ENCODE measurements at places on chromosomes 1 and 21.

DNA sequence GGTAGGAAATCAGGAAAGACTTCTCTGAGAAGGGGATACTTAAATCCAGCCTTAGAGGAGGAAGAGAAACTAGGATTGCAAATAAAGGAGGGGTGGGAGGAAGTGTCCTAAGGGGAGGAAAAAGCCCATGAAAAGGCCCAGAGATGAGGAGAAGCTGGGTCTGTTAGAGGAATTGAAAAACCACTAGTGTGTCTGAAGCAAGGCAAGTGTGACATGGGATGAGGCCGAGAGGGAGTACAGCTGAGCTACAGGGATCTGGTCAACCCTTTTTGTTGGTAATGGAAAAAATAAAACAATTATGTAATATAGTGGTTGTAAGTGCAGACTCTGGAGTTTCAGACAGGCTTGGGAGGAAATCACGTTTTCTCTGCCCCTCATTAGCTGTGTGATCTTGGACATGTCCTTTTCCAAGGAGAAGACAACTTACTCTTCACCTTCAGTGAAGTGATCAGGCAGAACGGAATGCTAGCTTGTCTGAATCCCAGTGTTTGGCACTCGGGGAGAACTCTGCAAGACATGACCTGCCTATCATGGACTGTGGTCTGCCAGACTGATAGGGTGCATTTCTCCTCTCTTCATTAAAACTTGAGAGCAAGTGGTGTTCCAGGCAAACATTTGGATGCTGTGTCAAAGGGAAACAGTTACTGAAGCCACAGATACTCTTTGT is 7.4 kb upstream of the S100A10 start:
- no peak for DNase-seq
- no peaks in the 10 kb centered on the region for H3K36me3 ChIP-seq
- H3K27me3 ChIP-seq, result no peaks in the 10 kb centered on the region

- H3K36me3 ChIP-seq, result no peaks in the 10 kb centered on the region
- H3K4me1 ChIP-seq, result peaks cover 19% of the 10 kb centered on the region
- no peak overlapping the region for H3K4me3 ChIP-seq
- no peak overlapping the region for H3K27ac ChIP-seq
These were observed 72.5 kb upstream of the GOLT1A start for GRCh38 chr1:204286315-204286714.

DNA sequence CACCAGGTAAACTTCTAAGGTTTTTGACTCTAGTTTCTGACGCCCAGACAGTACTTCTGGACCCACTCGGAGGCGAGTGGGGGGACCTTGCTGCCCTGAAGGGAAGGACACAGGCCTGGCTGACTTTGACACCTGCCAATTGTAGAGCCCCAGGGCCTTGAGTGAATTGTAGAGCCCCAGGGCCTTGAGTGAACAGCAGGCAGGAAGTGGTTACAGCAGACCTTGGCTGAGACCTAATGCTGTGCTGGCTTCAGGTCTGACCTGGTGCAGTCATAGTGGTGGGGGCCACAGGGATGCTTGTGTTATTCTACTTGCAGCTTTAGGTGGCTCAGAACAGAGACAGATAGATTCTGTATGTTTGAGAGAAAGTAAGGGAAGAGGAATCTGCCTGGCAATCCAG is 344.3 kb downstream of the DUSP10 start:
- no peaks in the 10 kb centered on the region for H3K36me3 ChIP-seq
- H3K27me3 ChIP-seq, result no peaks in the 10 kb centered on the region
- 0 out of 2 replicates have a peak, but pooled peaks cover 2% of the 10 kb centered on the region for H3K4me1 ChIP-seq
- DNase-seq, result no peak
- H3K4me3 ChIP-seq, result no peak overlapping the region
- H3K27ac ChIP-seq, result no peak overlapping the region

- no peak overlapping the region for H3K4me3 ChIP-seq
- H3K36me3 ChIP-seq, result no peaks in the 10 kb centered on the region
- H3K4me1 ChIP-seq, result peaks cover 5% of the 10 kb centered on the region
- no peak for DNase-seq
These were observed 114.7 kb upstream of the WNT4 start for GRCh38 chr1:22257290-22258275.

DNA sequence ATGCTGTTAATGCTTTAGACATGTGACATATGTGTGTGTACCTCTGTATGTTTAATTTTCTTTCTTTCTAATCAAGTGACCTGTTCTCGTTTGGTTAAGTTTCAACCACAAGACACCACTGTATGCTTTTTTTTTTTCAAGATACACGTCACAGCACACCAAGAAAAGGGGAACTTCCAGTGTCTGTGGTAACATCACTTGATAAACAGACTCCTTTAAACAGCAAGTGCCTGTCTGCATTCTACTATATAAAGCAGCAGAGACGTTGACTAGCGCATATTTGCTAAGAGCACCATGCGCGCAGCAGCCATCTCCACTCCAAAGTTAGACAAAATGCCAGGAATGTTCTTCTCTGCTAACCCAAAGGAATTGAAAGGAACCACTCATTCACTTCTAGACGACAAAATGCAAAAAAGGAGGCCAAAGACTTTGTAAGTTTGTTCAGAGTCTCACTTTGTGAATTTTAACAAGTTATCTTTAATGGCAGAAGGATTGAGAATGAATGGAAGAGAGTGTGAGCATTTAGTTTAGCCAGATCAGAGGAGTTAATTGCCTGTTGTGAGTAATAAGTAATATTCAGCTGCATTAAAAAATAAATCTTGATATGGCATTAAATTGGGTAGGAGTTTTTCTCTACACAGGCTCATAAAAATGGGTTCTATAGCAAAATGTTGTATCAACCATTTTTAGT is at the start of gene RGS1:
Gene RGS1 (plus strand): TSS at position 275 of the 691 bp plus-strand sequence. CDS start 20 bp downstream, at position 295.
- no peaks in the 10 kb centered on the region for H3K36me3 ChIP-seq
- no peak within 1 kb of the TSS for H3K27ac ChIP-seq
- H3K27me3 ChIP-seq, result no peaks in the 10 kb centered on the region

GRCh38 chr1:56028244-56028643 is 551.1 kb downstream of the PLPP3 start:
- no peak for DNase-seq
- H3K4me3 ChIP-seq, result no peak overlapping the region
- no peaks in the 10 kb centered on the region for H3K4me1 ChIP-seq

GRCh38 chr1:111605576-111605975 is 14.0 kb upstream of the RAP1A start:
- no peaks in the 10 kb centered on the region for H3K27me3 ChIP-seq
- DNase-seq, result no peak
- no peaks in the 10 kb centered on the region for H3K4me1 ChIP-seq
- H3K27ac ChIP-seq, result no peak overlapping the region
- no peaks in the 10 kb centered on the region for H3K36me3 ChIP-seq

DNA sequence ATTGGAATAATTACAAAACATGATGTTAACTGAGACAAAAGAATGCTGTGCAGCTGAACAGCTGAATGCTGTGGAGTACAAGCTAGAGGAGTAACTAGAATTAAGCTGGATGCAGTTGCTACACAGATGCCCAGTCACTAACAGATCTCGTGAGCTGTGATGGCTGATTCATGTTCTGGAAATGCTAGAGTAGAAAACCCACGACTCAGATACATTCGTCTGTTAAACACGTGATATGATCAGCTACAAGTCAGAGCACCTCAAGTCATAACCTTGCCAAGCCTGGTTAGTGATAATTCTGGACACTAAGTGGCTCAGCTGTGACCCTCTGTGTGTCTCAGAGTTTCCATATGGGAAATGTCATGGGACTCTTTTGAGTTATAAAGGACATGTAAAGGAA is 89.7 kb upstream of the ESRRG start:
- no peak for DNase-seq
- no peak overlapping the region for H3K4me3 ChIP-seq
- no peak overlapping the region for H3K27ac ChIP-seq
- H3K4me1 ChIP-seq, result 0 out of 2 replicates have a peak, but pooled peaks cover 2% of the 10 kb centered on the region
- H3K36me3 ChIP-seq, result no peaks in the 10 kb centered on the region
- H3K27me3 ChIP-seq, result no peaks in the 10 kb centered on the region

- H3K4me3 ChIP-seq, result no peak overlapping the region
- H3K27me3 ChIP-seq, result no peaks in the 10 kb centered on the region
- H3K4me1 ChIP-seq, result peaks cover 2% of the 10 kb centered on the region
- no peak overlapping the region for H3K27ac ChIP-seq
These were observed 21.5 kb upstream of the GPR37L1 start for GRCh38 chr1:202101184-202101583.

- DNase-seq, result no peak
- H3K27me3 ChIP-seq, result peaks cover 14% of the 10 kb centered on the region
- H3K4me1 ChIP-seq, result peaks cover 9% of the 10 kb centered on the region
- H3K27ac ChIP-seq, result no peak overlapping the region
- H3K4me3 ChIP-seq, result peak overlapping the region; percentile 28
- H3K36me3 ChIP-seq, result no peaks in the 10 kb centered on the region
These were observed 26.5 kb downstream of the ACTA1 start for GRCh38 chr1:229407206-229408026.

- peaks cover 5% of the 10 kb centered on the region for H3K4me1 ChIP-seq
- no peak overlapping the region for H3K27ac ChIP-seq
- no peak for DNase-seq
These were observed 8.5 kb upstream of the PINK1 start for GRCh38 chr1:20624709-20625108.

DNA sequence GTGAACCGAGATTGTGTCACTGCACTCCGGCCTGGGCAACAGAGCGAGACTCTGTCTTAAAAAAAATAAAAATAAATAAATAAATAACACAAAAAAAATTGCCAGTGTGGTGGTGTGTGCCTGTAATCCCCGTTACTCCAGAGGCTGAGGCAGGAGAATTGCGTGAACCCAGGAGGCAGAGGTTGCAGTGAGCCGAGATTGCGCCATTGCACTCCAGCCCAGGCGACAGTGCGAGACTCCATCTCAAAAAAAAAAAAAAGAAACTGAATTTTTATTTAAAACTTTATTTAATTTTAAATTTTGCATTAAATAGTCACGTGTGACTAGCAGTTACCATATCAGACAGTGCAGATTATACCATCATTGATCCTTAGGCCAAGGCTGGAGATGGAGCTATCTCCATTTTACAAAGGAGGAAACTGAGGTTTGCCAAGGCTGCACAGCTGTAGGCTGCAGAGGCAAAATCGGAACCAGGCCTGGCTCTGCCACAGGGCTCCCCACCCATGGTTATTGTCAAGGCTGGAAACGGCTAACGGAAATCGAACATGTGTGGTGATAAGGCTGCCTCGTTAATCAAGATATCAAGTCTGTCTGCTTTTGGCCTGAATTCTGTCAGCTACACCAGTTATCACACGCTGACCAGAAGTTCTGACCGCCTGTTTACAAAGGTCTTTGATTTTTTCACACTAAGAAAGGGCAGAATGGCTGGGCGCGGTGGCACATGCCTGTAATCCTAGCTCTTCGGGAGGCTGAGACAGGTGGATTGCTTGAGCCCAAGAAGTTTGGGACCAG is 20.5 kb downstream of the HSPG2 start:
- peaks cover 8% of the 10 kb centered on the region for H3K4me1 ChIP-seq
- H3K27me3 ChIP-seq, result no peaks in the 10 kb centered on the region
- no peak overlapping the region for H3K27ac ChIP-seq
- no peak for DNase-seq
- no peaks in the 10 kb centered on the region for H3K36me3 ChIP-seq

DNA sequence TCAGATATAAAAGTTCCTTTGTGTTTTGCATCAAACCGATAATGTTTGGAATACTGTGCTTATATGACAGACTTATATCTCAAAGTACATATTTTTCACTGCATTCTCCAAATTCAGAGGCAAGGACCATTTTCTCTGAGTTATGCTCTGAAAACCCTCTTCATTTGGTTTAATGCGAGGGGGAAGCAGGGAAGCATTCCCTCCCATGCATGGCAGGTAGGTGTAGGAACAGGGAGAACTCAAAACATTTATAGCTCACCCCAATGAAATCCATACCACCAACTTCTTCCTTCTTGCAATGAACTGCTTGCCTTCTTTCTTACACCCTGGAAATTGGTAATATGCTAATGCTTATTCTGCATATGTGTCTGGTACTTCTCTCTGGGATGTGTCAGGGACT is 10.7 kb upstream of the ERICH3 start:
- DNase-seq, result no peak
- no peak overlapping the region for H3K27ac ChIP-seq
- no peaks in the 10 kb centered on the region for H3K4me1 ChIP-seq
- no peaks in the 10 kb centered on the region for H3K36me3 ChIP-seq
- H3K4me3 ChIP-seq, result no peak overlapping the region

DNA sequence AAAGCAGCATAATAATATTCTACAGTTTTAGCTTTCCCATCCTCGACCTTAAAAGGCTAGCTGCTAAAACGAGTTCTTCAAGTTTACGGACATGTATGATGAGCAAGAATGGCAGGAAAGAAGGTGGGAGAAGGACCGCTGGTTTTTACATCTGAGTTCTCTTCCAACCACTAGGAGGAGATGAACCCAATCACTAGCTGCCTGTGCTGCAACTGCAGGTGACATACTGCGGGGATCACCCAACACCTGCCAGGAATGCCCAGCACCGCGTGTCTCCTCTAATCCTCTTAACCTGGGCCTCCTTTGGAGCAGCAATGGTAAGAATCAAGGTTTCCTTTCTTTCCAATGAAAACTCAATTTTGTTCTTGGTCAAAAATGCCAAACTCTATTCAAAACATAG is 23.5 kb downstream of the TOR3A start:
- no peak for DNase-seq
- H3K4me1 ChIP-seq, result no peaks in the 10 kb centered on the region
- no peaks in the 10 kb centered on the region for H3K27me3 ChIP-seq
- H3K36me3 ChIP-seq, result peaks cover 16% of the 10 kb centered on the region

- H3K4me1 ChIP-seq, result 0 out of 2 replicates have a peak, but pooled peaks cover 1% of the 10 kb centered on the region
- no peak overlapping the region for H3K27ac ChIP-seq
- no peaks in the 10 kb centered on the region for H3K36me3 ChIP-seq
- no peak for DNase-seq
- H3K27me3 ChIP-seq, result no peaks in the 10 kb centered on the region
- no peak overlapping the region for H3K4me3 ChIP-seq
These were observed 70.1 kb upstream of the EDEM3 start for GRCh38 chr1:184824691-184825323.

DNA sequence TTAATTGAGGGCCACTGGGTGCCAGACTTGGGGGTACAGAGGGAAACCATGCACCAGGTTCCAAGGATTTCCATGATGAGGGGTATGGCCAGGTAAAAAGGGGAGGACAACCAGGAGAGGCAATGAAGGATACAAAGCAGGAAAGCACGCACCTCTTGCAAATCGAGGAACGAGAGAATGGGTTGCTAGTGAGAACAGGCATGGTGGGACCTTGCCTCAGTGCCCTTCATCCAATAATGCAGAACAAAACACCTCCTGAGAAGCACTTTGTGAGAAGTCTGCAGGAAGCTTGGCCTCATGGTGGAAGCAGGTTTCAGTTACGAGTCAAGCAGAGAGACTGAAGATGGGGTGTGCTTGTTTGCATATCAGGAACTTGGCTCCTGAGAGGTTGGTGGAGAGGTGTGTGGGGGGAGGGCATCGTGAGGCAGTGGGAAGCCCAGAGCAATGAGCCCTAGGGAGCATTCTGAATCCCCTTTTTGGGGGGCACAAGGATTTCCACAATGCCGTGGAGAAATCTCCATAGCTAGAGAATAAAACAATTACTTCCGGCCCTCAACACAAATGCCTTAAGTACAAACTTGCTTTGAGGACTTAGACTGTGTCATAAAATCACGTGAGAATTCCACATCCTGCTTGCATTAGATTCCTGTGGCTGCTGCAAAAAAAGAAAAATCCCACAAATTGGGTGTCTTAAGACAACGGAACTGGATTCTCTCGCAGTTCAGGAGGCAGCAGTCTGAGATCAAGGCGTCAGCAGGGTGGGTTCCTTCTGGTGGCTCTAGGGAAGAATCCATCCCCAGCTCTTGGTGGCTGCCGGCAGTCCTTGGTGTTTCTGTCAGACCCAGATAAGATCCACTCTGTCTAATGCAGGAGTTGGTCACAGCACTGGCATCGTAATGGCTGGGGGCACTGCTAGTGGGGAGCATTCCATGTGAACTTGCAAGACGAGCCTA is 54.9 kb upstream of the BACE2 start:
- no peaks in the 10 kb centered on the region for H3K27me3 ChIP-seq
- H3K4me3 ChIP-seq, result no peak overlapping the region
- no peak overlapping the region for H3K27ac ChIP-seq
- H3K36me3 ChIP-seq, result no peaks in the 10 kb centered on the region
- DNase-seq, result peak; percentile 20
- H3K4me1 ChIP-seq, result peaks cover 2% of the 10 kb centered on the region
